CD4-positive, alpha-beta T cell treated with Interleukin-6 for 4 hours (primary cell): ENCODE measurements at places on chromosomes 12 and 14.

DNA sequence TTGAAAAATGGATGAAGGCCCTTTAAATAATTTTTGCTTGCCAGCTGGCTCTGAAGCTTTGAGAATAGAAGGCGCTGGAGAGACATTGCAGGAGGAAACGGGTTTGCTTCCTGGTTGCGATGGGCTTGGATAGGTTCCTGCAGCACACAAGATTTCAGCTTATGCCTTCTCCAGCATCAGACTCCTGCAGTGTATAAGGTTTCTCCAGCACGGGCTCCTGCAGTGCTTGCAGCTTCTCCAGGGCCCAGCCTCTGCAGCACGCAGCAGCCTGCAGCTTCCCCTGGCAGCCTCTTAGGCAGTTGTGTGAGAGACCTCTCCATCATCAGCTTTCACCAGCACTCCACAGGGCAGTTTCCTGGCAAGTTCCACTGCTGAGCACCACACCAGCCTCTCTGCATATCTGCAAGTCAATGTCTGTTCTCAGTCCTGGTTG lies 78.7 kb upstream of the ZDHHC17 start:
- no peak for DNase-seq

GRCh38 chr14:99664058-99664936 lies 19.4 kb downstream of the HHIPL1 start:
- no peak for DNase-seq

GRCh38 chr14:61221906-61222305 lies 59.2 kb downstream of the TMEM30B start:
- DNase-seq = no peak

GRCh38 chr12:40248585-40249297 lies 23.9 kb downstream of the LRRK2 start:
- DNase-seq = no peak

DNA sequence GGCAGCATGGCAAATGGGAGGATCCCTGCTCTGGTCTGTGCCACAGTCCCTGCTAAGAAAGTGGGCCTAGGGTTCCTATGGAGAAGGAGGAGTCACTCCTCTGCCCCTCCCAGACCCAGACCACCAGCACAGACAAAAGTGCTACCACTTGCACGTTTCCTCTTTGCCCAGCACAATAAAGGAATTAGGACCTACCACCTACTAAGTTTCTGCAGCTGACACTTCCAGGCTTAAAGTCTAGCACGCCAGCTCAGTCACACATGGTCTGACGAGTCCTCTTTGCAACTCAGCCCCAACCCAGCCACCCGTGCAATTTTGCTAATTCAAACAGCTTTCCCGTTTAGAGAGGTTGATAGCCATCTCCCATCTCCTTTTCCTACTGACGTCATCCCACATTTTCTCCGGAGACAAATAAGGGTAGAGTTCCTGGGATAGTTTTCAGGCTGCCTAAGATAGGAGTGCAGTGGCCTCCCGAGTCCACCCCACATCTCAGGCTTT lies 66.2 kb upstream of the PTGR2 start:
- DNase-seq = peak; percentile 51

GRCh38 chr12:131570596-131570995 lies 140.3 kb upstream of the SFSWAP start:
- DNase-seq = no peak

- no peak for DNase-seq
Measured at GRCh38 chr12:51342416-51342815, 4.1 kb downstream of the CELA1 start.

DNA sequence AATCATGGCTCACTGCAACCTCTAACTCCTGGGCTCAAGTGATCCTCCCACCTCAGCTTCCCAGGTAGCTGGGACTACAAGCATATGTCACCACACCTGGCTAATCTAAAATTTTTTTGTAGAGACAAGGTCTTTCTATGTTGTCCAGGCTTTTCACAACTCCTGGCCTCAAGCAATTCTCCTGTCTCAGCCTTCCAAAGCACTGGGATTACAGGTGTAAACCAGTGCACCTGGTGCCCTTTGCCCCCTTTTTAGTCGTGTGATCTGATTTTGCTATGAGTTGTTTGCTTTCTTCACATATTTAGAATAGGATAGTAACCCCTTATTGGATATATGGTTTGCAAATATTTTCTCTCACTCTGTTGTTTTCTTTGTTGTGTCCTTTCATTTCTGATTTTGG lies 1.7 kb upstream of the RAD52 start:
- no peak for DNase-seq

DNA sequence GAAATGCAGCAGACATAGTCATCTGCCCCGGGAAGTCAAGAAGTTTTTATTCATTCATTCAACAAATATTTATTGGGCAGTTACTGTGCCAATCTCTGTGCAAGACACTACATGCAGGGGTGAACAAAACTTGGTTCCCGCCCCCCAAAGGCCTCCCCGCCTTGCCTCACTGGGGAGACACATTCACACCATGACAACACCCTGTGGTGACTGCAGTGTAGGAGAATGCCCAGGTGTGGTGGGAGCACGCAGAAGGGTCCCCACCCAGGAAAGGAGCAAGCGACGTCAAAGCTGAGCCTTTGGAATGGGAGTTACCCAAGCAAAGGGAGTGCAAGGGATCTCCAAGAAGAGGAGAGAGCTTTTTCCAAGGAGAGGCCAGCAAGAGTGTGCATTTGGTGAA lies 1.6 kb upstream of the AQP6 start:
- DNase-seq = no peak

- DNase-seq = no peak
Measured at GRCh38 chr12:105351523-105351922, 21.0 kb downstream of the C12orf75 start.

DNA sequence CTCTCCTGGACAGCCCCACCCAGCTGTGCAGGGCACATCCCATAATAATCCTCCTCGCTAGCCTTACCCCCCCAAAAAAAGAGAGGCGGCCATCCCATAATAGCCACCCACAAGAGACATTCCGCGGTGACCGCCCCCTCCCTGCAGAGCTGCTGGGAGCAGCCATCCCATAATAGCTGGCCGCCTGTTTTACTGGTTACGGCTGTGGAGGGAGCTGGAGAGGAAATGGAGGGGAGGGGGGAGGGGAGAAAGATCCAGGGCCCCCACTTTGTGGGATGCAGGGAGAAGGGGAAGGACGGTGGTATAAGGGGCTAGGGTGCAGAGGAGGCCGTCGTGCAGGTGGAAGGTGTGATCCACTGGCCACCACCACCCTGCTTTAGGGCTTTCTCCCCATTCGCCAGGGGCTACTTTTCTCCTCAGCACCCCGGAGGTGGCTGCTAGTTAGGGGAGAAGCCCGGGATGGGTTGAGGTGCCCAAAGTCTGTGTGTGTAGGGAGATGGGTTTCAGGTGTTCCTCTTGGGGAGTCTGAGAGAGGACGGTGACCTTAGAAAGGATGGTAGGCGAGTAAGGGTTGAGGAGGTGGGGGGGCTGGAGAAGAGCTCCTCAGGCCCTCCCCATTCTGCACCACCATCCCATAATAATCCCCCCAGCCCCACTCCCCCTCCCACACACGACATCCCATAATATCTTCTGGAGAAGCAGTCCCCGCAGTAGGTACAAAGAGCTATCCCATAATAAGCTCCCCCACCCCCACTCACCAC lies 6.0 kb upstream of the CHD4 start:
- peak; percentile 42 for DNase-seq

DNA sequence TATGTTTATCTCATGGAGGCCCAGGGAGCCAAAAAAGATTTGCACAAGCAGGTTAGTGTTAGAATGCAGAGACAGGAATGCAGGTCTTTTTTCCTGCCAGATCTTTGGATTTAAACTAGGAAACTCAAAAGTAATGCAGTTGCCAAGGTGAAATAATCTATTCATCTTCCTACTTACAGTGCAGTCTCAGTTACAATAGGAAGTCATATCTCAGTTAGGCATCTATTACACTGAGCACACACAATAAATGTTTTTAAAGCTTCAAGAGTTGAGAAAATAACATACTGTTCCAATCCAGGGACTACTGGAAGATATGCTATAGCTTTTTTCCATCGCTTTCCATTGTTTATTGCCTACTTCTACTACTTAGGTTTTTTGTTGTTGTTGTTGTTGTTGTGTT lies 279.3 kb upstream of the E2F7 start:
- DNase-seq = no peak

DNA sequence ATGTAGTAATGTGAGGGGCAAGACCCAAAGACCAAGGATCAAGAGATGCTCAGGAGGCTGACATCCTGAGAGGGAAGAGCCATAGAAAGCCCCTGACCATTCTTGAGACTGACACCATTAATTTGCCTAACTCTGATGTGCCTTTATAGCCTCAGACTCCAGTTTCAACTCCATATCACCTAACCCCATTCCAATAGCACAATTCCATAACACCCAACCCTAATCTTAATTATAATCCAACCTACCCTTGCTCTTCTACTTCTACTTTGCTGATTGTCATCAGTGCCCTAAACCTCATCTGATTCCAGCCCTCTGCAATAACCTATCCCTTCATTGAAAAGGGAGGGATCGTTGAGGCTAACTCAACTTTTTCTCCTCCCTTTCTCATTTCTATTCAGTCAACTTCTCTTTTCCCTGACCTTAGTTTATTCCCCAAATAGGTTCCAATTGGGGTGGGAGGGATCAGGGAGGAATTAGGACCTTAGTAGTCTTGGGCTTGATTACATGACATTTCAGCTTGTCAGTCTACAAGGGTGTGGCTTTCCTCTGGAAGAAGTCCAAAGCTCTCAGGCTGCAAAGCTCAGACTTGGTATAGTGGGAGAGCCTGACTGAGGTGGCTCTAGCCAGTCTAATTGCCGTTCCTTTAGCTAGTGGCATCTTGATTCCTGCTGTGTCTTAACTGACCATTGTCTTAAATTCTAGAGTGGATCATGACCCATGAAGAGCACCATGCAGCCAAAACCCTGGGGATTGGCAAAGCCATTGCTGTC lies 3.1 kb downstream of the PFKM start:
- no peak for DNase-seq

DNA sequence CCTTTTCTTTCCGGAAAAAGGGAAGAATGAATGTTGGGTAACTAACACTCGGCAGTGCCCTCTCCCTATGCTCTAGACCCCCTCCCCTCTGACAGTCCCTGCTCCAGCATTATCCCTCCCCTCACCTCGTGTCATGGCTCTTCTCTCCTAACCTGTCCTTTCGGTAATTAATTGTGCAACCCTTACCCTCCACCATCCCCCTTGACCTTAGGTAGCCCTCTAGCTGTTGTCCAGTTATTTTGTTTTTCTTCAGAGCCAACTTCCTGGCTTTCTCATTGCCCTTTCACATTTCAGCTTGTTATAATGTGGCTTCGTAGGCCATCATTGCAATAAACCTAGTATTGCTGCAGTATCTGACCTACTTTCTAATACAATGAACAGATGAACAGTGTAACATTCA lies 11.2 kb downstream of the ARG2 start:
- DNase-seq = no peak

- no peak for DNase-seq
Measured at GRCh38 chr14:42633504-42634095, 1026.9 kb downstream of the LRFN5 start.

DNA sequence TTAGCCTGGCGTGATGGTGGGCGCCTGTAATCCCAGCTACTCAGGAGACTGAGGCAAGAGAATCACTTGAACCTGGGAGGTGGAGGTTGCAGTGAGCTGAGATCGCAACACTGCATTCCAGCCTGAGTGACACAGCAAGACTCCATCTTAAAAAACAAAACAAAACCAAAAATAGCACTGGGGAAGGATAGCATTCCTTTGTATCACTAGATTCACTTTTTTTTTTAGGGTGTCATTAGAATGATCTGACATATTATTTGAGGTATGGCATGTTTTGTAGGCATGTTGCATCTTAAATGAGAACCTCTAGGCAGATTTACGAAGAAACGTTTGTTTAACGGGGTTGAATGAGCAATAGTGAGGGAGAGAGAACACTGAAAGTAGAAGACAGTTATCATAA lies 16.8 kb upstream of the FAR2 start:
- no peak for DNase-seq

DNA sequence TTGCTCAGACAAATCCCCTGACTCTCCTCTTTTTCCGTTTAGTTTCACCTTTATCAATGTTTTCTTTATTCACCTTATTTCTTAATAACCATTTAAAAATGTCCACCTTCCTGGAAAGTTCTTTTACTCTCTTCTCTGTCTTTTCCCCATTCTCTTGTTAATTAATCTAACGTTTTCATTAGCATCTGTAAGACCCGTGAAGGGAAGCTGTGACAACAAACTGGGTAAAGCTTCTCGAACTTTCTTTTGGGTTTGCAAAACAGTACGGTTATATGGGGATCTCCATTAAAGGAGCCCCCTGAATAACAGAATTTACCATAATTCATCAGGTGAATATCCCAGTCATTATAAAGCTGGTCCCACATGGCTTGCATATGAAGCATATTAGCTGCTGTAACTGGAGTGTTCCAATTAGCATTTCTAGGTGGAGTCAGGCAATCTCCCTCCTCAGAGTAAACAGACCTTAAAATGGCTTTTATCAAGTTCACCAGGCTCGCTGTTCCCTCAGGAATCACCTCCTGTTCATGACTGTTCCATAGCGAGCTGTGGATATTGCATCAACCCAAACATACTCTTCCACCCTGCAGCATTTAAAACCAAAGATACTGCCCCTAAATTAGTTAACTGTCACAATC lies 42.4 kb downstream of the TMEM30B start:
- no peak for DNase-seq

DNA sequence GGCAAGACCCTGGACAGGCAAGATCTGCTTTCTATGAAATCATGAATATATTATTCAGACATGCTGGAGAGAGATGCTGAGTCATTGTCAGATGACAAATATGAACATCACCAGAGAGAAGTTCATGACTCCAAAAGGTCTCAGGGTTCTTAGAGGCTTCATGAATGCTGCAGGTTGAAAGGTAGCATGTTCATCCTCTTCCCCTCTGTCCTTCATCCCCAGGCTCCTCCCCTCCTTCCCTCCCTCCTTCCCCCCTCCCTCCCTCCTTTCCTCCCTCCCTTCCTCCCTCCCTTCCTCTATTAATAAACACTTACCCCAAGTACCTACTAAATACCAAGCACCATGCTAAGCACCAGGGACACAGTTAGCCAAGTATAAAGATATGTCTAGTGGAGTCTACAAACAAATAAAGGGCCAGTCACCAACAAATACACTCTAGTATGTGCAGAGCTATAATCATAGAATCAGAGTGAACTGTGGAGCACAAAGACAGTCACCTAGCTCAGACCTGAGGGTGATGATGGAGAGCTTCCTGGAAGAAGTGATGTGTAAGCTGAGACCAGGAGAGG lies 46.2 kb downstream of the RPH3A start:
- no peak for DNase-seq

GRCh38 chr14:22070119-22070982 lies 396.7 kb upstream of the OR4E1 start:
- peak; percentile 74 for DNase-seq

DNA sequence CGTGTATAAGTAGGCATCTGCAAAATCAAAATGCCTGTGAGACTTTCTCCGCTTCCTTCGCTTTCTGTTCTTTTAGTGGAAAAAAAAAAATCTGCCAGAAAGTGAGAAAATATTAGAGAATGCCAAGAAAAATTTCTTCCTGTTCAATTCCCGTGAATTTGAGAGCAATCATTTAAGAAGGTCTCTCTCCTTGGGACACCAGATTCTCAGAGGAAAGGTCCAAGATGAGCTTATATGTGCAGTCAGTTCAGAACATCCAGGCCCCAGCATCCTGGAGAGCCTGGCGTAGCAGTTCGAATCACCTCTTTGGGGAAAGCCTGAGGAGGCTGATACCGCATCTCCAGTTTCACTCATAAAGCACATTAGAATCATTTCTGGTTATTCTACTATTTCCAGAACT lies 912.8 kb downstream of the GALC start:
- DNase-seq = no peak
